ENCODE measurements at places on chromosomes 13 and 19.

DNA sequence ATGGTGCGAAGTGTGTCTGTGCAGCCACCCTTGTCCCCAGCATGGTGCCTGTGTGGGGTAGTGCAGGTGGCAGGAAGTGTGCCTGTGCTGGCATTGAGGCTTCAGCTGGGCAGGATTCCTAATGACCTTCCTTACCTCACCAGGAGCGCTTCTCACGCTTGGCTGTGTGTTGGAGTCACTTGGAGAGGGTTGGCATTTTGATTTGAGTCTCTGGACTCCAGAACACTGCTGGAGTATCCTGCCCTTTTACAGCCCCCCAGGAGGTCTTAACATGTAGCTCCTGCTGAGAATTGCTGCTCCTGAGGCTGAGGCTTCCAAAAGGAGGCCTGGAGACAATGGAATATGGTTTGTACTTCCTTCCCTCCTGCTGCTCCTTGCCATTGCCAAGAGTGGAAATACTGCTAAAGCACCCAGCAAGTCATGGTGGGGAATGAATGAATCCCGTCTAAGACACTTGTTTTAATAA, 87.1 kb downstream of the ARHGEF7 start:
- DNase-seq, result no peak

DNA sequence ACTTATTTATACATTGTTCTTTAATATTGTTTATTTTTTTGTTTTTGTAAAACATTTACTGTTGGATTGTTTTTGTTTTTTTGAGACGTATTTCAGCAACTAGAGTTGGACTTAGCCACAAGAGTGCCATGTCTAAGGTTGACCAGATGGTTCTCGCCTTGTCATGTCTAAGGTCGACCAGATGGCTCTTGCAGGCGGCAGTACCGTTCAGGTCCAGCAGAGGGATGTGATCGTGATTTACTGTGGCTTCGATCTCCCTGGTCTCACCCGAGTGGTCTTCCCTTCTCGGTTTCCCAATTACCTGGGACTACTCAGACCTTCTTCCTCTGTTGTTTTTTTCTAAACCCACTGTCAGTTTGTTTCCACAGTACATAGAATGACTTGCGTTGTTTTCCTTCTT, 1438.6 kb downstream of the UQCRFS1 start:
- DNase-seq, result no peak

GRCh38 chr13:85441364-85441763, 357.9 kb downstream of the SLITRK6 start:
- no peak for DNase-seq

- DNase-seq, result peak; percentile 32
Observed at GRCh38 chr19:2461751-2462634, 5.2 kb upstream of the LMNB2 start.

DNA sequence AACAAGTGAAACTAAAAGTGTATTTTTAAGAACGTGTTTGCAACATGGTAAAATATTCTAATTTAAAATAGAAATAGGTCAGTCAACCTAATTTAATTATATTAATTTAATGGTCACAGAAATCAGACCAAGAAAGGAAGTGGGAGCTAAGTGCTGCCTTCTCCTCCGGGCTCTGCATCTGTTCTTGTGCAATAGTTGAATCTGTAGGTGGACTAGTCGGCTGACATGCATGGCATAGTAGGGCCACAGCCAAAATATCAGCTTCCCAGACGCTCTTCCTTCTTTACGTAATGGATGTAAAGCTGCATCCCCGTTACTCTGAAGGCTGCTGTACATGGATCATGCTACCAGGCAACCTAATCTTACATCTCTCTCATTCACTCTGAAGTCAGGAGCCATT, 47.3 kb downstream of the COL4A1 start:
- DNase-seq, result no peak

- no peak for DNase-seq
Observed at GRCh38 chr19:42060117-42060516, 9.9 kb downstream of the GRIK5 start.

GRCh38 chr19:11451327-11451870, 16.0 kb downstream of the PRKCSH start:
- no peak for DNase-seq

DNA sequence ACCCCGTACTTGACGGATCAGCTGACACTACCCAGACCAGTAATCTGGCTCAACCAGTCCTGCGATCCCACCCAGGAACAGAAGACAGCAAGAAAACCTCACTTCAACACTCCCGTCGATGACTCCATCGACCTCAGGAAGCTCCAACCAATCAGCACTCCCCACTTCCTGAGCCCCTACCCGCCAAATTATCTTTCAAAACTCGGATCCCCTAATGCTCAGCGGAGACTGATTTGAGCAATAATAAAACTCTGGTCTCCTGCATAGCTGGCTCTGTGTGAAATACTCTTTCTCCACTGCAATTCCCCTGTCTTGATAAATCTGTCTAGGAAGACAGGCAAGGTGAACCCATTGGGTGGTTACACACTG, 1.2 kb downstream of the LSM4 start:
- peak; percentile 20 for DNase-seq

- DNase-seq, result no peak
Observed at GRCh38 chr13:95375706-95376105, 74.5 kb upstream of the ABCC4 start.

GRCh38 chr19:4388337-4389063, 11.8 kb downstream of the SH3GL1 start:
- DNase-seq, result no peak

DNA sequence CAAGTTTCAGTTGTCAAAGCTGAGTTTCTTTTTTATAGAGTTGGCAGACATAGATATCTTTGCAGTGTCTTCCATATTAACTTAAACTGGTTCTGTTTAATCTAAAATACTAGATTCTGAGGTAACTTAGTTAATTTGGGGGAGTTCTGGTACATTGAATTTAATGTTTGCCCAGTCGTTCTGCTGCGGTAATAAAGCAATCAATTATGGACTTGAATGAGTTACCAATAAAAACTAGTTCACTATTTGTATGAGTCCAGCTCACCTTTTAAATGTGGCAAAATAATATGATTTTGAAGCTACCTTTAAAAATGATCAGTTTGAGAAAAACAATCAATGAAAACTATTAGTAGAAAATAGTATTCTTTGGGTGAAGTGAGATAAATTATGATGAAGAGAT, 90.2 kb downstream of the LMO7 start:
- DNase-seq, result no peak

GRCh38 chr13:94480672-94481145, 1.2 kb upstream of the DCT start:
- DNase-seq, result no peak

DNA sequence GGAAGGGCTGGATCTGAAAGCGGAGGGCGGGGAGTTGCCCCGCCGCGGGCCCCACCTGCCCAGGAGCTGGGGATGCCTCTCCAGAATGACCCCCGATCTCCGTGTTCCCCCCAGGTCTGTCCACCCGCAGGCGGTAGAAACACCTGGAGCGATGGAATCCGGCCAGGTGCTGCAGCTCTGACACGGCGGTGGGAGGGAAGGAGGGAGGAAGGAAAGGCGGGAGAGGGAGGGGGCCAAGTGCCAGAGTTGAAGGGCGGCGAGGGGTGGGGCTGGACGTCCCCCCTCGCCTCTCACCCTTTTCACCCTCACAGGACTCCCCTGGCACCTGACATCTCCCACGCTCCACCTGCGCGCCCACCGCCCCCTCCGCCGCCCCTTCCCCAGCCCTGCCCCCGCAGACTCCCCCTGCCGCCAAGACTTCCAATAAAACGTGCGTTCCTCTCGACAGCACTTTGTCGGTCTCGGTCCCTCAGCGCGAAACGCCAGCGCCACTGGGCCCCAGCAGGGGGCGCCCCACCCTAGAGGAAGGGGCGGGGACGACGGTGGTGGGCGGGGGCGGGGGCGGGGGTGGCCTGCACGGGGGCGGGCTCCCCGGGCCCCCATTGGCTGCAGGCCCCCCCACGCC, 337 bp upstream of the FXYD7 start:
- peak; percentile 64 for DNase-seq

DNA sequence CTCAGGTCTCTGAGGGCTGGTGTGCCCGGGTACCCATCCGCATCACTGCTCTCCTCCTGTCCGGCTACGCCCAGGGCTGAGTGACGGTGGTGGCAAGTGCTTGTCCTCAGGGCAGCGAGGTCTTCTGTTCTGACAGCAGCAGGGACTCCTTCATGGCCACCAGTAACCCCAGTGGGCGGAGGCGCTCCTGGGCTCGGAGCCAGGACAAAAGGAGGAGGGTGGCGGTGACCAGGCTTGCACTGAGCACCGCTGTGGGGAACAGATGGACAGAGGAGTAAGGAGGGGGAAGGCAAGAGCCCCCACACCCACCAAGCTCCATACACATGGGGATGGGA, 5.8 kb downstream of the CD320 start:
- no peak for DNase-seq

DNA sequence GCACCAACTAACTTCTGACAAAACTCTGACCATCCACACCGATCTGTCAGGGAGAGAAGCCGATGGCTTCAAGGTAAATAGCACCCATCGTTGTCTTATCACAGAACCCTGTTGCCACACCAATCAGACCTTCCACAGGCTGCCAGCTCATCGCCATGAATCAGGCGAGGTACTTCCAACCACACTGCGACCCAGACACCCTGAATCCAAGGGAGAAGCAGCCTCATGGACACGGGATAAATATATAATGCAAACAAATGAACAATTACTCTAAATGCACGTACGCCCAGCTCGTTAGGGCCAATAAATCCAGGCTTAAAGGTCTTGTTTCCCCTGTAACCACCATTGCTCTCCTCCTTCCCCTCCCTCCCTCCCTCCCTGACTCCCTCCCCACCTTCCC, 20.8 kb downstream of the RANBP3 start:
- no peak for DNase-seq

DNA sequence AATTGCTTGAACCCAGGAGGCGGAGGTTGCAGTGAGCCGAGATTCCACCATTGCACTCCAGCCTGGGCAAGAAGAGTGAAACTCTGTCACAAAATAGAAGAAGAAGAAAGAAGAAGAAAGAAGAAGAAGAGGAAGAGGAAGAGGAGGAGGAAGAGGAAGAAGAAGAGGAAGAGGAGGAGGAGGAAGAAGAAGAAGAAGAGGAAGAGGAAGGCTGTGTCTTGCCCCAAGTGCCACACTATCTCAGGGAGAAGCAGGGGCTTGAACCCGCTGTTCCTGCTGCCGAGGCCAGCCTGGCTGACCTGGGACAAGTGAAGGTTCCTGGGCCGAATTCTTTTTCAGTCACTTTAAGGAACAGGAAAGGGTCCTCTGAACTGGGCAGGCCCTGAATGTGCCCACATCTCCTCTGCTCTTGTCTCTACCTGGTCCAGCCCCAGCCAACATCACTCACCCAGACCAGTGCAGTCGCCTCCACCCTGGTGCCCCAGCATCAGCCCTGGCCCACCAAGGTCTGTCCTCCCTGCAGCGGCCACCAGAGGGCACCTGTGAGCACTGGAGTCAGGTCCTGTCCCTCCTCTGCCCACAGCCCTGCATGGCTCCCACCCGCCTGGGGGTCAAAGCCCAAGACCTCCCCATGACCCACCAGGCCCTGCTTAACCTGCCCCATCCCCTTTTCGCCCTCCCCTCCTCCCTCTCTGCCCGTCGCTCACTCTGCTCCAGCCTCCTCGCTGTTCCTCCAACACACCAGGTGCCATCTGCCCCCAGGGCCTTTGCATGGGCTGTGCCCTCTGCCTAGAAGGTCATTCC, 20.0 kb downstream of the TICAM1 start:
- DNase-seq, result peak; percentile 82

DNA sequence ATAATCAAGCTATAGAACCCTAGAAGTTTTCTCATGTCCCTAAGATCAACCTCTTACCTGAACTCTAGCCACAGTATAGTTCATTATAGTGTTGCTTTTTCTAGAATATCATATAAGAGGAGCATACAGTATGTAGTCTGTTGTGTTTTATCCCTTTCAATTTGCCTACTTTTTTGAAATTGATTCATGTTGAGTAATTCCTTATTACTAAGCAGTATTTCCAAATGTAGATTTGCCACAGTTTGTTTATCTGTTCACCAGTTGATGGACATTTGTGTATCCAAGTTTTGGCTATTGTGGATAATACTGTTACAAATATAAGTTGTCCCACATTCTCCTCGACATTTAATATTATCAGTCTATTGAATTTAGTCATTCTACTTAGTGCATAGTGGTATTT, 138.0 kb downstream of the LMO7 start:
- DNase-seq, result no peak

DNA sequence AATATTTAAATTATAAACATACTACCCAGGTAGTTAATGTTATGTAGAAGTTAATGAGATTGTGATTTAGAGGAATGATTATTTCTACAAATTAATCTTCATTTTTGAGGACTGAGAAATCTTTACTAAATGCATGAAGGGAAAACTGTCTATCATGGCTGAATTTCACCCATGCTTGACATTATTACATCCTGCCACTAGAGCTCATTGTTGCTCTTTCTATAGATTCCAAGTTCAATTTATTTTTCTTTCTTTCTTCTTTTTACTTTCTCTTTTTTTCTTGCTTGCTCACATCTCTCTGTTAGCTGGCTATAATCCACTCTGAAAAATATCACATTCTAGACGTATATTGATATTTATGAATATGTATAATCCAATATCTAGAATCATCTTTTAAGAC, 505.0 kb upstream of the KLHL1 start:
- DNase-seq, result no peak

- DNase-seq, result no peak
Observed at GRCh38 chr19:49739933-49740332, 23.2 kb downstream of the TSKS start.

DNA sequence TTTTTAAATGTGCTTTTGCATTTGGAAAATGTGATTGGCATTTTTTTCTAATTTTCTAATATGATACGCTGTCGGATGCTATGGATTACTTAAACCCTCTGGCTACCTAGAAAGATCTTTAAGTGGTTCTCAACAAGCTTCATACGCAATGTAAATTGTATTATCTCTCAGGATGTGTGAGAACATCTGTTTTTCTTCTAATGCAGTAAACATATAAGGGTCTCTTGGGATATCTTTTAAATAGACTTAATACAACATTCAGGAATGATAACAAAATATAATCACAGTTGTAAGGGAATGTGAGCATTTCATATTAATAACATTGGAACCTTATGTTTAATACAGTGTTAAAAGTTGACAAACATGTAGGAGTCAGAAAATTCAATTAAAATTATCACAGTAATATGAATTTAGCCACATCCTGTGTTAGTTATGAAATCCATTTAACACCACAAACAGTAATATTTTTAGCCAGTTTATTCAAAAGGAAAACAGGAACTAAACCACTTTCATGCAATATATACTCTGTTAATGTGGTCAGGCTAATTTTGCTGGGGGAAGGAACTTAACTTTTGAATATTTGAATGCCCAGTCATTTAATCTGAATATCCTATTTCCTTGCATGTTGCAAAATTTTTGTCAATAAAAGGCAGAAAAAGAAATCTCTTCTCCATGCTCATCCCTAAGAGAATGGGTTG, 15.0 kb upstream of the ALOX5AP start:
- peak; percentile 28 for DNase-seq

GRCh38 chr13:35489050-35489449, 12.6 kb upstream of the MAB21L1 start:
- DNase-seq, result no peak

- no peak for DNase-seq
Observed at GRCh38 chr13:32902029-32902780, 114.0 kb upstream of the KL start.

DNA sequence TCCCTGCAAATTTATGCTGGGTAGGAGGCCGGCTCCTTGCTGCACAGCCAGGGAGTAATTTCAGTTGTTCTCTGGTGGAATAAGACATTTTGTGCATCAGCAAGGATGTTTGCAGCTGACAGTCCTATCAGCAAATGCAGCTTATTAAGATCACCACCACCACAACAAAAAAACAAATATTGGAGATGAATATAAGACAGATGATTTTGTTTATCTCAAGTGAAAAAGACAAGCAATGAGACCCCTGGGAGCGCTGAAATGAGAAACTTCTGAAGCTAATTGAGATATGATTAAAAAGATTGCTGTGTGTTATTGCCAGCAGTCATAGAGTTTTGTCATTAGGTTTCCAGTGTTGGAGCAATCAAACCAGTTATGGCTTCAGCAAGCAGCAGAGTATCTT, 505.6 kb downstream of the GPC6 start:
- DNase-seq, result no peak

Data from immature natural killer cell (primary cell).